ENCODE measurements at places on chromosomes 3 and 15.

DNA sequence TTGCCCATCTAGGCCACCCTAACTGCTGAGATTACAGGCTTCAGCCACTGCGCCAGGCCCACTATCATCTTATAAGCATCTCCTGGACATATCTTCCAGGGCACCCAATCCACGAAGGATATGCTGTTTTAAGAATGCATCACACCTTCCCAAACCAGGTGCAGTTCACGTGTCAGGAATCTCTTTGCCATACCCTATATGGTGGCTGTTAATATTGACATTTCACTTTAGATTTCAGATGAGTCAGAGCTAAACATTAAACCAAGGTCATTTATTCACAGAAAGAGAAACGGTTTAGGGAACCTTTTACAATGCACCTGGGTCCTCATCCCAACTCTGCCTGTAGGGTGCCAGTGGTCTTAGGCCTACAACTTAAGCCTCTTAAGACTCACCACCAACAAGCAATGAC lies 85.7 kb downstream of the TBL1XR1 start:
- no peak for DNase-seq

DNA sequence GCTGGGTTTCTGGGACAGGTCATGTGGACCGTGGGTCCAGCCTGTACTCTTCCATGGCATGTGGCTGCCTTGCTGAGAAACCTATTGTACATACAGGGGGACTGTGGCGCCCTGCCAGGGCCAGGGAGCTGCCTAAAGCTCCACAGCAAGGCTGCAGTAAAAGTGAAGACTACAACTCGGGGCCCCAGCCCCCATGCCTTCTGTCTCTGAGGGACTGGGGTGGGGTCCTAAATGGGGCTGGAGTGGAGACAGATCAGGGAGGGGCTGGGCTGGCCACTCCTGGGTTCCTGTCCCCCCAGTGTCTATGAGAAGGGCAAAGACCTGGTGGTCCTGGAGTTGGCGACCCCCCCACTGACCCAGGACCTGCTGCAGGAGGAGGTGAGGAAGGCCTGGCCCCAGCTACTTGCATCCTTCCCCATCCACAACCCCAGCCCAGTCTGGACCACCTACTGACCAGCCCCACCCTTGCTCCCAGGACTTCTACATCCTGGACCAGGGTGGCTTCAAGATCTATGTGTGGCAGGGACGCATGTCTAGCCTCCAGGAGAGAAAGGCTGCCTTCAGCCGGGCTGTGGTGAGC lies 7.3 kb downstream of the VILL start:
- DNase-seq: no peak

GRCh38 chr15:73723191-73723590 lies 30.0 kb downstream of the INSYN1 start:
- no peak for DNase-seq

- DNase-seq: no peak
These were observed 79.4 kb upstream of the CADPS start for GRCh38 chr3:62954580-62954979.

GRCh38 chr3:58013973-58014649 lies 5.9 kb downstream of the FLNB start:
- no peak for DNase-seq

DNA sequence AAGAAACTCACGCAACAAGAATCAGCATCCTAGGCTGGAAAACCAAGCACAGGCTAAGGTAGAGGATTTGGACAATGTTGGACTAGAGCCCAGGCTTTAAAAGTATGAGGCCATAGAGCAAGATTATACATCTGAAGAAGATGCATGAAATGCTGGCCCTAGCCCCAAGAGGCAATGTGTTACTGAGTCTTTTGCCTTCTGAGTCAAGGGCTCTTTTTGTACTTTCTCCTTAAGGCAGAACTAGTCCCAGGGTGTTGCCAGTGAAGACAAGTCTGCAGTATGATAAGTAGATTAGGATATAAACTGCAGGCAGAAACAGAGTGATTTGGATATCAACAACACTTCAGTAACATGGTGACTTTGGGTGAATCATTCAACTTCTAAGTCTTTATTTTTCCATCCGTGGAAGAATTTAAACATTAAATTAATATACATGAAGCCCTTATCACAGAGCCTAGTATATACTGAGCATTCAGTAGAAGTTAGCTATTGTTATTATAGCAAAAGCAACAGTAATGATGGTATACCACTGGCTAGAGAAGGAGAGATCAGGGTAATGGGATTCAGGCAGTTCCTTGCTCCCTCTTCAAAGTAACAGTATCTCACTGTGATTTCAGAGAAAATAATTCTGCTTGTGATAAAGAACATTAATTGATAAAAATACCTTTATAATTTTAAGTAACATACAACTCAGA lies 99.9 kb upstream of the MLF1 start:
- DNase-seq: no peak

- DNase-seq: no peak
These were observed 81.9 kb upstream of the ADAMTSL3 start for GRCh38 chr15:83571820-83572707.

GRCh38 chr3:123310741-123311140 lies 109.0 kb downstream of the SEC22A start:
- no peak for DNase-seq

DNA sequence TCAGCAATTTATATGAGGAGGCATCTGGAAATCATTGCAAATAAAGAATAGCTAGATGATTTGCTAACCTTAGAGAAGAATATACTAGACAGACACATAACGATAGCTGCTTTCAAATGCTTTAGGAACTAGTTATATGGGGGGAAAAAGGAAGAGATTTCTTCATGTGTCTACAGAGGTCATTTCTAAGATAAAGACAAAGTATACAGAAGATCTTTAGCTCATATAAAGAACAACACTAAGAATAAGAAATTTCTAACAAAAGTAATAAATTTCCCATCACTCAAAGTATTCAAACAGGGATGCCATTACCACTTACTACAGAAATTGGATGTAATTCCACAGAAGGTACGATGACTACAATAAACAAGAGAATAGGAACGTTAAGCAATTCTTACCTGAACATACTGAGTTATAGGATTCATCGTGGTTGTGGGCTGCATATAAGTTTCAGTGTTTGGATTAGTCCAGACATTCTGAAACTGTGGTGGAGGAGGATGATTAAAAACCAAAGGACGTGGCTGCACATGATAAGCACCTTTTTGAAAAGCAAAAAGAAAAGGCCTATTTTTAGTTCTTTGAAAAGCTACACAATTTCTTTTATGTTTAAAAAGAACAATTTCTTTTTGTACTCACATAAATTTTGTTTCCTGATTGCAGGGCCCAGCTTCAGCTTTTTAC lies 8.7 kb downstream of the DAZL start:
- DNase-seq: no peak

DNA sequence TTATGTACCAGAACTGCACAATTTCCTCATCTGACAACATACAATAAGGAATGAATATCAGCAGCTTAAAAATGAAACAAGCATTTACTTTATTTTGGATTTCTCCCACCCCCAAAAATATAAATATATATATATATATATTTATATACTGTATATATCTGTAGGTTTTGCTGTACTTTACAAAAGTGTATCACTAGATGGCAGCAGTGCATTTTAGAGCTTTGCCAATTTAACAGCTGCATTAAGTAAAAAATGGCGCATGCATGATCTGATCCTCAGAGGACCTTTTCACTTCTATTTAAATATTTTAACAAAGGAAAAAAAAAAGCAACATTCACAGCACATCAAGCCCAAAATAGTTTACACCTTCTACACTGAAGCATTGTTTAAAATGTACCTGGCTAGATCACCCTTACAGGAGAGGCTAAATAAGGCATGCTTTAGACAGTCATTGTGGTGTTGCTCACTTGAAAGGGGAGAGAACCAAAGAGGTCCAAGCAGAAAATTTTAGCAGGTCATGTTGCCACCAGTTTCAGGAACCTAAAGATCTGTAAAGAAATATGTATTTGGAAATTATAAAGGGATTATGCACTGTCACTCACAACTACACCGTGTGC lies 72.6 kb downstream of the NPTN start:
- DNase-seq: no peak

DNA sequence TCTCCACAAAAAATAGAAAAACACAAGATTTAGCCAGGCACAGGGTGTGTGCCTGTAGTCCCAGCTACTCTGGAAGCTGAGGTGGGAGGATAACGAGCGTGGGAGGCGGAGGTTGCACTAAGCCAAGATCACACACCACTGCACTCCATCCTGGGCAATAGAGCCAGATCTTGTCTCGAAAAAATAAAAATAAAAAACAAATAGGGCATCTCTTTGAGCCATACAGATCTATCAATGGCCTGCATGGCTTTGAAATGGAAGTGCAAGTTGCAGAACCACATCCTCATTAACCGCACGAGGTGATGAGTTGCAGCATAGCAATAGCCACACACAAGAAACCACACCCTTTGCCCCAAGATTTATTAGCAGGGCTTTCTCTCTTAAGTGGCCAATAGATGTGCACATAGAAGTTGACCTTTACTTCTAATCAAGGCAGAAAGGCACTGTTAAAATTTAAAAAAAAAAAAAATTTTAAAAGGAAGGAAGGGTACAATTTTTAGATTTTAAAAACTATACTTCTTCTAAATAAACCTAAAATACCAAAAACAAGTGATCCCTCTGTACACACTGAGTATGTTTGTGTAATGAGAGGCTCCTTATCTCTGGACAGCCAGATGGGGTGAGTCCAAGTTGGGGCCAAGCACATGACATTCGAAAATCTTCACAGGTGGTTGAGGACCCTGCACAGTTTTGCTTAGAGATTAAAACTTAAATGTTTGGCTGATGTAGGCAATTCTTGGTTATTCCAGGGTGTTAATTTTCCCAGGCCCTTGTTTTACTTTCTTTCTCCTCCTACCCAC lies 53.4 kb downstream of the FILIP1L start:
- DNase-seq: no peak

GRCh38 chr3:23385327-23385726 lies 182.2 kb downstream of the UBE2E2 start:
- no peak for DNase-seq

DNA sequence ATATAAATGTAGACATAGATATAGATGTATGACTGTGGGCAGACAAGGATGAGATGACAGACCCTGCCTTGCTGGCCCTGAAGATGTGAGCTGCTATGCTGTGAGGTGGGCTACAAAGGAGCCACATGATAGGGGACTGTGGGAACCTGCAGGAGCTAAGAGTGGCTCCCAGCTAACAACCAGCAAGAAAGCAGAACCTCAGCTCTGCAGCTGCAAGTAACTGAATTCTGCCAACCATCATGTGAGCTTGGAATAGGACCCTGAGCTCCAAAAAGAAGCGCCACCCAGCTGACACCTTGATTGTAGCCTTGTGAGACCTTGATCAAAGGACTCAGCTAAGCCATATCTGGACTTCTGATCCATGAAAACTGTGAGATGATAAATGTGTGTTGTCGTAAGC lies 123.3 kb upstream of the GRM7 start:
- no peak for DNase-seq

DNA sequence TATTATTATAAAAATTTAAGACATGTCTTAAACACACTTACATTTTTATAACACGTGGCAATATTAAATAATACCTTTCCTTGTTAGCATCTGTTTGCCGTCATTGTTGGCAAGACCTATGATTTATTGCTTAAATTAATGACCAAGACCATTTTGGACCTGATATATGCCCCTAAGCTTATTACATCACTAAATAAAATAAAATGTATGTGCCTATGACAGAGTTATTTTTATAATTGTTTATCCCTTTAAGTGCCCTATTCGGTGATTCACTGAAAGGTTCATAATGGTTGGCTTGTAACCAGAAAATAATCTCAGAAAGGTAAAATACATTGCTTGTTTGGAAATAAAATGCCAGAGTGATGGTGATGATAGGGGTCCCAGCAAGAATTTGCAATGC lies 17.5 kb downstream of the CDIN1 start:
- no peak for DNase-seq

DNA sequence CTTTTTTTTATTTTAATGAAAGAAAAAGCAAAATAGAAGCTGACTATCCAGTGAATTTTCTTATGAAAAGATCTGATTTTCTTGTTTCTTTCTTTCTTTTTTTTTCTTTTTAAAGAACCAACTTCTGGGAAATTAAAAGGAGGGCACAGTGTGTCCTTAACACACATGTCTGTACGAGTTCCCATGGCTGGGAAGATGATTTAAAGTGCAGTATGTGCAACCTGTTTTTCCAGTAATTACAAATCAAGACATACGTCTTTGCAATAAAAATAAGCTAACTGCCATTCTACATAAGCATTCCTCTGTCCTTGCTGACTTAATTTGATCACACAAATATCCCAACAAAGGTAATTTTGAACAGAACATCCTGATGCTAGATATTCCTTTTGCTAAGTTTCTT lies 416.1 kb downstream of the ROBO1 start:
- no peak for DNase-seq

DNA sequence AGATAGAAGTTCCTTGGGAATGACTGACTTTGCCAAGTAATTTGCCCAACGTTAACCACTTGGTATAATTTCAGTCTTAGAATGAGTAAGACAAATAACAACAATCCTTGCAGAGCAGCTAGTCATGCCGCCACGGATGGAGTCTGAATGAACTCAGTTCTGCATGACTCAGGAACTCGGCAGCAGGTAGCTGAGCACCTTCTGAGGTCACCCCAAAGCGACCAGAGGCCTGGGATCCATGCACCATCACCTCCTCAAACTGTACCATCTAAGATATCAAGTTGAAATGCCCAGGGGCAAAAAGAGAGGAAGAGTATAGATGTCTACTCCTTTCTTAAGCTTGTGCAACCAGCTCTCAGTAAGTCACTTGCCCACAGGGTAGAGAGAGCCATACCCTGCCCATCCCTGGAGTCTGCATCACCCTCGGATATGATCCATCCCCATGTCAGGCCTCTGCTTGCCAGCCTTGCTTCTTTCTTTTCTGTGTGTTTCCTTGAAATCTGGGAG lies 8.5 kb upstream of the CDCP1 start:
- no peak for DNase-seq

DNA sequence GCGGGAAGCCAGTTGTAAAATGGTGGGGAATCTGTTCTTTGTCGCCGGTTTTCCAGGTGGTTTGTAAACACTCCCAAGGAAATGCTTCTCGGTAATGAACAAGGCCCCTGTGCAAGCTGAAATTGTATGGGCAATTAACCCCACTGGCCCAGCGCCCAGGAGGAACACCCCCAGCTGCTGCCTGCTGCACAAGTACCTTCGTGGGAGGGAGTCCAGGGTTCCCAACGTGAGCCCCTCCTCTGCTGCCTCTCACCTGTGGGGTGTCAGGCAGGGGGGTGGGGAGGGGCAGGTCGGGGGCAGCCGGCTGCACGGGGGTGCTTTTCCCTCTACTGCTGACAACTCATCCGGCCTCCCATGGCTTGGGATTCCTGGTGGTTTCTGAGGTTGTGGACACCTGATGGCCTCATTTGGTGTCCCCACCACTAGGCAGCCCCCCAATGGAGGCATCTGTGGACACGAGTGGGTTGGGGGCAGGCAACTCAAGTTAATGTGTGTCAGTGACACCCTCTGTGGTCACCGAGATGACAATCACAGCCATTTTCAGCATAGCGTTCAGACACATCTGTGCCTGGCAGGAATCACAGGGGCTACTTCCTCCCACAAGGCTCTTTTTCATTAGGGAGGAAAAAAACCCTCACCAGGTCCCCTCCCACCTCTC lies 35.6 kb upstream of the PRR23E start:
- DNase-seq: no peak

DNA sequence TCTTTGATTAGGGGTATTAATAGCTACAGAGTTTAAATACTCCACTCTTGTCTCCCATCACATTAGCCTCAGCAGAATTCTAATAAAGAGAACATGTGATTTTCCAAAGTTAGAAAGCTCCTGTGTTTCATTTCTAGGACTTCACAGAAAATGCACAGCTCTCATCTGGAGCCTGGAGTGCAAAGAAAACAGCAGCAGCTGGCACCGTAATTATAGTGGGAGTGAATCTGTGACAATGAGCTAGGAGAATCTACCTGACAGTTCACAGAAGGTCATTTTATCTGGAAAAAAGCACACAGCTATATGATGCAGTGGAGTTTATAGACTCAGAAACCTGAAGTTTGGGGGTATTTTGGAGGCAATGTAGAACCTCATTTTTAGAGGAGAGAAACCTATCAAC lies 5.4 kb upstream of the TRIM59 start:
- DNase-seq: no peak
